ENCODE measurements at places on chromosomes 1 and 21. TPM values are rescaled to one million over a fixed set of nuclear protein-coding genes. Genes with fewer than 3 reads are reported as not detected.
A peak's percentile ranks its signal among the peaks of the same experiment; 100 is the strongest.

DNA sequence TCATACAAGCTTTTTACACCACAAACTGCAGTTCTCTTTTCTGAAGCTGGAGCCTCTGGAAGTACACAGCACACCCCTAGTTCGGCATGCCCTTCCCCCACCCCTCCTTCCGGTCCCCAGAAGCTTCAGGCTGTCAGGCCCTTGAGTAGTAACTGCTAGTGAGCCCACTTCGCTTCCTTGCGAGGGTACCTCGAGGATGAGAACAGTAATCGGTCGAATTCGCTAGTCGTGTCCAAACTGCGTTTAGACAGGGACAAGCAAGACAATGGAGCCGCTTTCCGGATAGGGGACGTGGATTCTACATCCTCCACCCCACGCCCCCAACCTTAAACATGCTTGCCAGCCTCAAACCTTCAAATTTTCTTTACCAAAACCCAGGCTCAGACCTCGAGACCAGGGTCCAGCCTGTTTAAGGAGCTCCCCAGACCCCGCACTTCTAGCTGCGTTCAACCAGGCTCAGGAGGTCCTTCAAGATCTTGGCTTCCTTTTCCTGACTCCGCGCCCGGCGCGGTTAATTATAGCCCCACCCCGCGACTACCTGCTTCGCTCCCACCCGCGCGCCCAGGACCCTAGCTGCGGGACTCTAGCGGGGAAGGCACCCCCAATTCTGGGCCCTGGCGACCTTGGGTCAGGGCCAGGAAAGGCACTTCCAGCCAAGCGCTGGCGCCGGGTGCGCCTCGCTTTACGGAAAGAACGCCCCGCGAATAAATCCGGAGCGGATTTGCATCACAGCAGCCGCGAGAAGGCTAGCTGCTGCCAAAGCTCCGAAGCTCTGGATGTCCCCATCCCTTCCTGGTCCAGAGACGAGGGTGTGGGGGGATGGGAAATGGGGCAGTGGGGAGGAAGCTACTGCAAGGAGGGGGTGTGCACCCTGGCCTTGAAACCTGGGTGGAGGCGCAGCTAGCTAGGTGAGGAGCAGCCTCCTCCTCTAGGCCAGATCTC lies 8.1 kb upstream of the TSPAN1 start:
- H3K4me3 ChIP-seq, result peak overlapping the region; percentile 56
- DNase-seq, result peak; percentile 74
- no peaks in the 10 kb centered on the region for H3K36me3 ChIP-seq

GRCh38 chr1:219433001-219433400 lies 179.9 kb downstream of the ZC3H11B start:
- DNase-seq, result no peak
- H3K4me3 ChIP-seq, result no peak overlapping the region
- no peak overlapping the region for H3K27ac ChIP-seq
- no peaks in the 10 kb centered on the region for H3K27me3 ChIP-seq
- H3K36me3 ChIP-seq, result no peaks in the 10 kb centered on the region

Gene RNF207
- total RNA-seq, result 101 TPM

DNA sequence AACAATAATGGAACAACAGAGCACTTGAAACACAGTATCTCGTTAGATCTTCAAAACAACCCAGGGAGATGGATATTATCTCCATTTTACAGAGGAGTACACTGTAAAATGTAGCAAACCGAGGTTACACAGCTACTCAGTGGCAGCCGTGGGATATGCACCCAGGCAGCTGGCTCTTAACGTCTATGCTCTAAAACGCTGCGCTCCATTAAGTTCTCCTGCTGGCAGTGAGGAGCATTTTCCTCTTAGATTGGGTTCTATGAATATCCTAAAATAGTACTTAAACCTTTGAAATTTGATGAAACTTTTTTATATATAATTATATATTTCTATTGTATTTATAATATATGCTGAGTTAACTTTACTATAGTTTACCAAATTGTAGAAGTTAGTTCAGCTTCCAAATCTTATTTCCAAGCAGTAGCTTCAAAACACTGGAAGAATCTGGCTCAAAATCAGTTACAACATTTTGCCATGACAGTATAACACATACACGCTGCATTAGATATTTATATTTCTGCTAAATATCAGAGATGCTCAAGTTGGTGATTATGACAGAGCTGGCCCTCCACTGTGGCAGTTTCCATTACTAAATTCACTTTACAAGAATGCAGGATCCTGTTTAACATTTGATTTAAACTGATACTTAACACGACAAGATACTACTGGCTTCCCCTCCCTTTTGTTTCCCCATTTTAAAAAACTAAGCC lies 49.5 kb downstream of the TGFBR3 start:
- DNase-seq, result no peak
- peaks cover 18% of the 10 kb centered on the region for H3K4me1 ChIP-seq
- no peaks in the 10 kb centered on the region for H3K36me3 ChIP-seq
- H3K27ac ChIP-seq, result peak overlapping the region; percentile 10

Gene GNG4
- not detected for total RNA-seq

GRCh38 chr1:153387001-153387400 lies 3.9 kb downstream of the S100A8 start:
- DNase-seq, result no peak
- H3K4me1 ChIP-seq, result peaks cover 61% of the 10 kb centered on the region
- H3K36me3 ChIP-seq, result no peaks in the 10 kb centered on the region
- no peak overlapping the region for H3K27ac ChIP-seq

- DNase-seq, result no peak
- H3K4me3 ChIP-seq, result no peak overlapping the region
- no peaks in the 10 kb centered on the region for H3K4me1 ChIP-seq
- H3K27ac ChIP-seq, result no peak overlapping the region
These were observed 15.1 kb upstream of the B3GALT5 start for GRCh38 chr21:39597595-39597994.

GRCh38 chr1:109894823-109895719 lies 15.6 kb upstream of the CSF1 start:
- no peak for DNase-seq
- no peaks in the 10 kb centered on the region for H3K36me3 ChIP-seq
- peak overlapping the region; percentile 71 for H3K27ac ChIP-seq

GRCh38 chr1:30451532-30452125 lies 271.8 kb downstream of the MATN1 start:
- DNase-seq, result no peak
- H3K27me3 ChIP-seq, result no peaks in the 10 kb centered on the region
- H3K36me3 ChIP-seq, result no peaks in the 10 kb centered on the region
- no peak overlapping the region for H3K27ac ChIP-seq
- H3K4me3 ChIP-seq, result no peak overlapping the region

Gene CDC20
- 1.5 TPM for total RNA-seq

DNA sequence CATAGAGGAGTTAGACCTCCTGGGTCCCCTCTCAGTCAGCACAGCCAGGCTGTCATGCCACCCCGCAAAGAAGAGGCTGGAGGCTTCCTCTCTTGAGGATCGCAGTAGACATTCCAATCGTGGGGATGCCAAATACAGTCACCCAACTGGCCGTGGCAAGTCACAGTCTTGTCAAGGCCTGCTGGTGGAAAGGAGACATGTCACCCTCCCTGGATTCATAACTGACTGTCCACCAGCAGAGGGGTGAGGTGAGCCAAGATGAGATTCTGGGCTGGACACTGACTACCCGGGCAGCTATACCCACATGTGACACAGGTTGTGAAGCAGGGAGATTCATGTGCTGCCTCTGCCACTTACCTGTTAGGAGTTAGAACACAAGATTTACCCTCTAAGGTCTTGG lies 123.5 kb upstream of the NGF start:
- peaks cover 6% of the 10 kb centered on the region for H3K4me1 ChIP-seq
- no peak for DNase-seq
- H3K27me3 ChIP-seq, result no peaks in the 10 kb centered on the region
- H3K27ac ChIP-seq, result no peak overlapping the region
- no peak overlapping the region for H3K4me3 ChIP-seq
- no peaks in the 10 kb centered on the region for H3K36me3 ChIP-seq

DNA sequence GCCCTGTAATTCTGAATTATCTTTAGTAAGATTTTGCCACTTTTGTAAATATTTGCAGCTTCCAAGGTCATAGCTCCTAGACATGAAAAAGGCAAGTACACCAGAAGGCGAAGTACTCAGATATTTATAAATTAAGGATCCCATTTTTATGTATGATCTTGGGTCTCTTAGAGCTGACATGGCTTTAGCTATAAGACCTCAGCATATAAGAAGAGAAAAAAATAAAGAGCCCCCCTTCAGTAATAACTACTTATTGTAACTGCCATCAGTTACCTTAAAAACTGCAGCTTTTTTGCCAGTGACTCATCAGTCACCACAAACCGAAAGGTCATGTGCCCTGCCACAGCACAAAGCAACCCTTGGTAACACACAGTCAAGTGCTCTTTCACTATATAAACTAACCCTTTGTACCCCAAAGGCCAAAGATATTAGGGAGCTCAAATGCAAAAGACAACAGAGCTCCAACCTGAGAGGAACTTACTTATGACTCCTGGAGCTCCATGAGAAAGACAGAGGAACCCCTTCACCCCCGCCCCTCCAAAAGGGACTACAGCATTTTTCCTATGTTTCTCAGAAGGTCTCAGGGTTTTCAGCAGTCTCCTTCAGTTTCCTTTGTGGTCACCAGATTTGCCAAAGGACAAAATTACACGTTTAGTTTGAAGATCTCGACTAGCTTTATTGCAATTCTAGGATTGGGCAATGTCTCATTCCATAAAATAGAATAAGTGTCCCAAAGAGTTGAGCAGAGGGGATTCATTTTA lies 219.8 kb upstream of the DUSP10 start:
- H3K36me3 ChIP-seq, result no peaks in the 10 kb centered on the region
- H3K4me3 ChIP-seq, result no peak overlapping the region
- DNase-seq, result no peak
- H3K4me1 ChIP-seq, result no peaks in the 10 kb centered on the region

DNA sequence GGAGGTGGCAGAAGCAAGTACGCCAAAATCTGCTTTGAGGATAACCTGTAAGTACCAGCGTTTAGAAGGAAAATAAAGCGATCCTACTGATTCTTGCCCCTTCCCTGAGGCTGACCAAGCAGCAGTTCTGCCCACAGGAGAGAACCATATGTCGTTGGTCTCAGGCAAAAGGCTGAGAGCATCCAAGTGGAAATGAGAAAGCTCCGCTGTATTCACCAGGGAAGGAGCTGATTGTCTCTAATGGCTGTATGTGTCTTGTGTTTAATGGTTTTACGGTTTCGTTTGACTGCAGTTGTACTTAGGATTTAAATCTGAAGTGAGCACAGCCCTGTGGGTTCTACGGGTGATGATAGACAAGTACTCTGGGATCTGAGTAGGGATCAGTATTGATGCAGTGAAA lies 21.9 kb downstream of the FAM3B start:
- no peaks in the 10 kb centered on the region for H3K27me3 ChIP-seq
- no peak for DNase-seq
- no peak overlapping the region for H3K27ac ChIP-seq
- H3K36me3 ChIP-seq, result no peaks in the 10 kb centered on the region
- H3K4me3 ChIP-seq, result no peak overlapping the region
- H3K4me1 ChIP-seq, result no peaks in the 10 kb centered on the region

Gene IFNLR1
- 2.5 TPM for total RNA-seq

GRCh38 chr1:59401581-59401980 lies 104.7 kb downstream of the FGGY start:
- no peaks in the 10 kb centered on the region for H3K27me3 ChIP-seq
- no peaks in the 10 kb centered on the region for H3K36me3 ChIP-seq
- H3K4me3 ChIP-seq, result no peak overlapping the region
- no peaks in the 10 kb centered on the region for H3K4me1 ChIP-seq
- H3K27ac ChIP-seq, result no peak overlapping the region

DNA sequence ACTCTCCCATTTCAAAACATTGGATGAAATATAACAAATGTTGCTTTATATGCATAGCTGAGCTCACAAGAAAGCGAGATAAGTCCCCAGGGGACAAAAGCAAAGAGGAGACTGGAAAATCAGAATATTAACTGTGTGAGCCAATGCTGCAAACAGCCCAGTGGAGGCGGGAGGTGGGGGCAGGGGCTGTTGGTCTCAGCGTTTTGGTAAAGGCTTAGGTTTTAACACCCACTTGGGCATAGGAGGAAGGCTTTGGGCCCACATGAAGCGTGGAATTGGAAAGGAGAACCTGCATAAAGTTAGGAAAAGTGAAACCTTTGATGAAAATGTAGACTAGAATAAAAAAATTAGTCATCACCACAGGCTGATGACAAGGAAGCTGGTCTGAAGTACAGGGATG lies 30.2 kb upstream of the SMIM12 start:
- no peak for DNase-seq
- peaks cover 19% of the 10 kb centered on the region for H3K27me3 ChIP-seq
- H3K27ac ChIP-seq, result no peak overlapping the region
- H3K4me3 ChIP-seq, result no peak overlapping the region

DNA sequence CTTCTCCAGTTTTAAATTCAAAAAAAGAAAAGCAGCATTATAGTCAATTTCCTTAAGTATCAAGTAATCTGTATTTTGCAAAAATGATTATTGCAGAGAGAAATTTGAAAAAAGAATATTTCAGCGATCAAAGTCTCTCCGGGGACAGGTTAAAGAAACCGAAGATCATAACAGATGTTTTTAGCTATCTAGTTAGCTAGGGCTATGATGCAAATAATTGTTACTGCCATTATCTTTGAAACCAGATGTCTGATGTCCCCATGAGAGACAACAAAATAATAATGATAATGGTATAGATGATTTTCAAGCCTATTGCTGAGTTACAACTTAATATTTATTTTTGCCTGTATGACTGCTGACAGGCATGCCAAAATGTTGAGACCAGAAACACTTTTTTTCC lies 1326.0 kb downstream of the PLA2G4A start:
- H3K36me3 ChIP-seq, result no peaks in the 10 kb centered on the region
- H3K4me3 ChIP-seq, result no peak overlapping the region
- no peaks in the 10 kb centered on the region for H3K27me3 ChIP-seq
- no peak for DNase-seq
- H3K27ac ChIP-seq, result no peak overlapping the region

DNA sequence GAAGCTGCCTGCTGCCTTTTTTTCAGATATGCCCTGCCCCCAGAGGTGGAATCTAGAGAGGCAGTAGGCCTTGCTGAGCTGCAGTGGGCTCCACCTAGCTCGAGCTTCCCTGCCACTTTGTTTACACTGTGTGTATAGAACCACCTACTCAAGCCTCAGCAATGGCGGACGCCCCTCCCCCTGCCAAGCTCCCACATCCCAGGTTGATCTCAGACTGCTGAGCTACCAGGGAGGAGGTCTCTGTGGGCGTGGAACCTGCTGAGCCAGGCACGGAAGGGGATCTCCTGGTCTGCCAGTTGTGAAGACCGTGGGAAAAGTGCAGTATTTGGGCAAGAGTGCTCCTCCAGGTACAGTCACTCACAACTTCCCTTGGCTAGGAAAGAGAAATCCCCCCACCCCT lies 65.1 kb downstream of the MSH4 start:
- no peaks in the 10 kb centered on the region for H3K27me3 ChIP-seq
- no peaks in the 10 kb centered on the region for H3K36me3 ChIP-seq
- H3K4me3 ChIP-seq, result no peak overlapping the region
- DNase-seq, result no peak

DNA sequence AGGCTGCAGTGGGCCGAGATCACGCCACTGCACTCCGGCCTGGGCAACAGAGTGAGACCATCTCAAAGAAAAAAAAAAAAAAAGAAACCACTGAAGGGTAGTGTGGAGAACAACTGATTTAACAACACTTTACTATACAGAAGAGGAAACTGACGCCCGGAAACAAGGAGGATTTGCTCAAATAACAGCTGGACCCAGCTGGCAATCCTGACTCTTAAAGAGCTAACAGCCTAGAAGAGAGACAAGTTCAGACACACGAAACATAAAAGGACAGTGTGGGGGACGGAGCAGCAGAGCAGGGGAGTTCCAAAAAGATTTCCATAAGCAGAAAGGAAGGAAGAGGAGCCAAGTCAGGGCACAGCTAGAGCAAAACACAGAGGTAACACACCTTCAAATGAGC lies 4.4 kb downstream of the ECHDC2 start:
- no peak overlapping the region for H3K27ac ChIP-seq
- H3K27me3 ChIP-seq, result peaks cover 11% of the 10 kb centered on the region
- DNase-seq, result peak; percentile 53

Gene SLFNL1
- total RNA-seq, result 0.28 TPM

Gene BTBD8
- 4.6 TPM for total RNA-seq

Gene TAS1R3
- total RNA-seq, result 0.25 TPM

Gene DEGS1
- total RNA-seq, result 33.1 TPM

Gene SAMSN1
- 0.64 TPM for total RNA-seq
